ENCODE measurements at places on chromosomes 11 and 22.

- no peak for DNase-seq
Measured at GRCh38 chr22:26546282-26546681, 34.0 kb upstream of the TFIP11 start.

- no peak for DNase-seq
Measured at GRCh38 chr11:46505741-46506482, 87.9 kb downstream of the AMBRA1 start.

DNA sequence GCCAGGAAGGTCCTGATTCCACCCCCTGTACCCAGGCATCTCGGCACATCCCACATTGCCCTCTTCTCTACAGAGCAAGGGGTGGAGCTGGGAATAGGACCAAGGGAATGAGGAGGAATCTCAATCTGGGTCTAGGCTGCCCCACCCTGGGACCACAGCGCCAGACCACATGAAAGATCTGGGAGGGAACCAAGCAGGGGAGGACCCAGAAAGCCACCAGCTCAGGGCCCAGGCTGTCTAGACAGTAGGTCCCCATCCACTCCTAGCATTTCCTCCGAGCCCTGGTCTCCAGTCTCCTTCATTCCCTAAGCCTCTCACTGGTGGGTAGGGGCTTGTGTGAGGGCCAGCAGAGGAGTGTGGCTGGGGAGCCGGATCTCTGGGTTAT lies 11.6 kb downstream of the PHLDB1 start:
- DNase-seq, result peak; percentile 36

DNA sequence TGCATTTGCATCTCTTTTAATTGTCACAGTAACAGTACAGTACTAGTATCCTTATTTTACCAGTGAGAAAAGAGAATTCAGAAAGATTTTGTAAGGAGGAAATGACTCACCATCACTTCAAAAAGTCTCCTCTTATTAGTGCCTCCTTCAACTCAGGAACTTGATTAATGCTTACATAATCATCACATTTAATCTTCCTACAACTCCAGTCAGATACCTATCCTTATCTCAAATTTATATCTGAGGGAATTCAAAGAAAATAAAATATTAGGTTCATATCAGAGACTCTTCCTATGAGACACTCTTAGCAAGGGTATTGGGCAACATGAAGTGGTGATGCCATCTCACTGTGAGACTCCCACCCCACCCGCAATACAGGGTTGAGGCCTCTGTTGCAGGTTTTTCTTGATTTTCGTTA lies 26.1 kb upstream of the CTSC start:
- no peak for DNase-seq

GRCh38 chr11:60701469-60701818 lies 2.0 kb downstream of the MS4A8 start:
- DNase-seq, result no peak

- DNase-seq, result no peak
Measured at GRCh38 chr22:40006641-40007040, 11.9 kb downstream of the FAM83F start.

GRCh38 chr22:27801616-27802345 lies at the start of gene MN1:
Gene MN1 (minus strand): TSS chr22:27801756. CDS start chr22:27800543, 1,213 bp downstream.
- peak; percentile 70 for DNase-seq
